Progenitor cell of endocrine pancreas (in vitro differentiated cells): ENCODE measurements at places on chromosomes 3 and 15.

GRCh38 chr3:184235381-184236032, 6.1 kb downstream of the VWA5B2 start:
- DNase-seq = no peak

DNA sequence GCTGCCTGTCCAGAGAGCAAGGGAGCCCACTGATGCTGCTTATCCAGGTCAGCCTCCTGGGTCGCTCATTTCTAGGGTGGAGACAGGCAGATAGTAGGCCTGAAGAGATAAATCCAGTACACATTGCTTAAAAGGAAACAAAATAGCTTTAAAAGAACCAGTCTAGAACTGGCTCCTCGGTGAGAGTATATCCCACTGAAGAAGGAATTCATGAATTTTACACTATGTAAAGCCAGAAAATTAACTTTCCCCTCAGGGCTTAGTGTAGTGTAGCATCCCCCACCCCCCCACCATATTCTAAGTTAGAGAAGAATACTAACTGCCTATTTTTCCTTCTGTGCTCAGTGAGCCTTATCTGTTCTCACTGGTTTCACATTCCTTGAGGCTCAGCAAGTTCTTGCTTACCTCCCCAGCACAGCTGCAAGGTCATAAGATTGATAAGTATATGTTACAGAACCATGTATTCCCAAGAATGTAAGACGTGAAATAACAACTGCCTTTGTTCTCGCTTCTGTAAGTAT, 30.5 kb upstream of the NOX5 start:
- no peak for DNase-seq

GRCh38 chr3:191314109-191314728, 15.0 kb upstream of the CCDC50 start:
- DNase-seq = no peak

DNA sequence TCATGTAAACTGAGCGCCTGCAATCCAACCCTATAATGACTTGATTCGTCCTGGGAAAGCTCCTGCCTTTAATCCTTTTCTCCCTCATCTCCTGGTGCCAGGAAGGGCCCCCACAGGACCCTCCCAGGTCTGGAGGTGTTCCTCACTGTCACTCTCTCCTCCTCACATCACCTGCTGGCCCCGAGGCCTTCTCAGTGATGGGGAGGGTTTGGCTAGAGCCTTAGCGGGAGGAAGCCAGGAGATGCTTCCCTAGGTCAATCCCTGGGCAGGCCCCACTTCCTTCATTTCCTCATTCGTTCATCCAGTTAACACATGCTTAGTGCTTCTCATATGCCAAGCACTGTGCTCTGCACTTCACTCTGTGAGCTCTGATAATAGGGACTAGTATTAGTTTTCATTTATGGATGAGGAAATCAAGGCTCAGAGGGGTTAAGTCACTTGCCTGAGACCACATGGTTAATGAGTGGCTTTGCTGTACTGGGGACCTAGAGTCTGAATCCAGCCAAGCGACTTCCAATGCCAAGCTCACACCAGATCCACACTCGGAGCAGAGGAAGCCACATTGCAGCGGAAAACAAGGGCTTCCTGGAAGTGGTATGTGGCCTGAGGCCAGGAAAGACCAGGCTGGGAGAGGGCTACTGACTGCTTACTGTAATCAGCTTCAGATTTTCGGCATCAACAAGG, 50.3 kb upstream of the CHRNB4 start:
- no peak for DNase-seq

GRCh38 chr3:108292905-108293328, 3.4 kb upstream of the HHLA2 start:
- DNase-seq = no peak

DNA sequence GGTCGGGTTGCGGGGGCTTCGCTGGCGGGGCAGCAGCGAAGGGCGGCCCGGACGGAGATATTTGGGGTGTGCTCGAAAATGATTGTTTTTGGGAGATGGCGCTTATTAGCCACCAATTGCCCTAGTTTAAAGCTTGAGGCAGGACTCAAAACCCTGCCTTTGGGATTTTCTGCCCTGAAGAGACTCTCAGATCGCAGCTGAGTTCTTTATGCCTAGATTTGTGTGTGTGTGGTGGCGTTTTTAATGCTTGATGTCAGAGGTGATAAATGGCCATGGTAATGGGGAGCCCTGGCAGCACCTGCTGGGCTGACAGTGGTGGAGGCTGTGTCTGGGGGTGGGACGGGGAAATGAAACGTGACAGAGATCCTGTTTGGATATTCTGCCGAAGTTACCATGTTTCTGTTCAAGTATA, 604 bp downstream of the KCTD6 start:
- DNase-seq = no peak

DNA sequence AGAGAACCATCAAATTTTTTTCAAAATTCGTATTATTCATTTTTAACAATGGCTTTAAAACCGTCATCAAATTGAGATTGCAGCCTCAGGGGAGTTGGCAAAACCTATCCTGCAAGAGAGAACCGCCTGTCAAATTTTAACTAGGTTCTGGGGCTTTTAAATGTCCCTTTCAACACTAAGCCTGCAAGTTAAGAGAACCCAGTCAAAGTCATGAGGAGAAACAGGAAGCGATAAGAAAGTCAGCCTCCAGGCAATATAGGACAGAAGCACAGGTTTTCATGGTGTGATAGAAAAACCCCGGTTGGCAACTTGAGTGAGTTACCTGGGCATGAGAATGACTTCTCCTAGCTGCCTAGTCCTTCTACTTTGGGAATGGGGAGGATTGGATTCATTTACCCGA, 59.8 kb downstream of the CPNE4 start:
- no peak for DNase-seq

GRCh38 chr3:132554437-132554836, 42.6 kb upstream of the ACKR4 start:
- no peak for DNase-seq

GRCh38 chr3:112043621-112044201, 9.2 kb downstream of the TMPRSS7 start:
- DNase-seq = no peak

DNA sequence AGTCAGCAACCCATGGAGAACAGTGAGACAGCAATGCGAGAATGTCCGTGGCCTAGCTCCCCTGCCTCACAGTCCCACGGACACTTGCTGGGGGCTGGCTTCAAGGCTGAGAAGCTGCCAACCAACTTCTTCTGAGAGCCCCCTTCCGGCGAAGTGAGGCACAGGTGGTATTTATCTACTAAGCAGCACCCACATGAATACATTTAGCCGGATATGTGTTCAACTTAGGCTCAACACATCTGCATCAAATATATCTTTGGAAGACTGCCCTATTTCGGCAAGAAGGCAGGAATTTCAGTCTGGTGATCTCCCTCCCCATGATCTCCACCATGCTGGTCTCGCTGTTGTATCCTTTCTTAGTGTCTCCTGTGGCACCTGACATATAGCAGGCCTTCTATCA, 340.9 kb upstream of the NR2E3 start:
- DNase-seq = no peak

- no peak for DNase-seq
These were observed 3.4 kb upstream of the CPOX start for GRCh38 chr3:98596541-98597500.

- DNase-seq = no peak
These were observed 1.2 kb upstream of the STT3B start for GRCh38 chr3:31531452-31531991.

GRCh38 chr3:104992676-104993075, 374.0 kb upstream of the ALCAM start:
- DNase-seq = no peak

- no peak for DNase-seq
These were observed 60.6 kb upstream of the XCR1 start for GRCh38 chr3:46087871-46088270.

GRCh38 chr15:69863446-69863845, 234.3 kb downstream of the TLE3 start:
- no peak for DNase-seq

DNA sequence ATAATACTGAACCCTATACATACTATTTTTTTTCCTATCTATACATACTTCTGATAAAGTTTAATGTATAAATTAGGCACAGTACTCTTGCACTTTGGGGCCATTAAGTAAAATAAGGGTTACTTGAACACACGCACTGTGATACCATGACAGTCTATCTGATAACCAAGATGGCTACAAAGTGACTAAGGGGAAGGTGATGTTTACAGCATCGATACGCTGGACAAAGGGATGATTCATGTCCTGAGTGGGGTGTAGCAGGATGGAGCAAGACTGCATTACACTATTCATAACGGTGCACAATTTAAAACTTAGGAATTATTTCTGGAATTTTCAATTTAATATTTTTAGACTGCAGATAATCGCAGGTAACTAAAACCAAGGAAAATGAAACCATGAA, 30.0 kb upstream of the SLC2A2 start:
- no peak for DNase-seq

GRCh38 chr3:184531626-184532280, 29.8 kb upstream of the EPHB3 start:
- no peak for DNase-seq

GRCh38 chr3:87260270-87260669, 16.1 kb downstream of the POU1F1 start:
- DNase-seq = peak; percentile 23

DNA sequence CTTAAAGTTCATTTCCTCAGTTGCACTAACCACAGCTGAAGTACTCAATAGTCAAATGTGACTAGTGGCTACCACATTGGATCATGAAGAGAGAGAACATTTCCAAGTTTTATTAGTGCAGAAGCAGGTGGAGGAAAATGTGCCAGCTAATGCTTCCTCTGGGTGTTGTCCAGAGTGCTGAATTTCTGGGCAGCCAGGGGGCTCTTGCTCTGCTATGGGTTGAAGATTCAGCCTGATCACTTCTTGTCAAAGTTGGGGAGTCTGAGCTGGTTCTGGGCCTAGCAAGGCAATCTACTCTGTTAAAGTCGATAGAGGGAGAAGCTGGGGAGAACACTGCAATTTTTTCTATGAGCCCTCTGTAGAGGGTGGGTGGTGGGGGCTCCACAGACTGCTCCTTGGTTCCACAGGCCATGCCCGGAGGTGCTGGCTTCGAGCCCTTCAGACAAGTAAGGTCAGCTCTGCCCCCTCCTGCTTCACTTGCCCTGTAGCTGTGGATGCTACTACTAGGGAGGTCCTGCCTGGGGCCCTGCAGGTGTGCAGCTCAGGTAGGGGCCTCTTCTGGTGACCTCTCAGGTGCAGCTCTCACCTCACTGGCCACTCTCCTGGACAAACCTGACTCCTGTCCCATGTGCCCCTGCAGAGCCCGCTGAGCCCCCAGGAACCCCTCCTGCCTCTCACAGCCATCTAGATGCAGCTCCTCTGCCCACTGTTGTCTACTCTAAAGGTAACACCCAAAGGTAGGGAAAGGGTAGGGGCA, 8.2 kb downstream of the ALG3 start:
- no peak for DNase-seq

GRCh38 chr3:78090382-78090781, 1050.5 kb downstream of the ROBO2 start:
- DNase-seq = no peak

- DNase-seq = no peak
These were observed 116.9 kb downstream of the DCLK3 start for GRCh38 chr3:36647423-36647853.

GRCh38 chr3:95265129-95265528, 1202.3 kb downstream of the NSUN3 start:
- DNase-seq = no peak

DNA sequence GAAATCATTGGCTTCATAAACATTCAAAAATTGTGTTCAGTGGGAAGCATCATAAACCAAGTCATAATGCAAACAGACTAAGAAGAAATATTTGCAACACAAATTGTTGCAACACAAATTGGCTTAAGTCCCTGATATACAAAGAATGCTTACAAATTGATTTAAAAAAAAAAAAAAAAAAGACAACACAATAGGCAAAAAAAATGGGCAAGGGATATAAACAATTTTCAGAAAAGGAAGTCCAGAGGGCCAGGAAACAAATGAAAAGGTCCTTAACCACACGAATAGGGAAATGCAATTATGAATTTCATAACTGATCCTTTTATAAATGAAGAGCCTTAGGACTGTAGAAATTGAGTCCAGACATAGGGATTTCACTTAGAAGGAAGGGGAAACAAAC, 98.9 kb downstream of the LRRK1 start:
- no peak for DNase-seq

- no peak for DNase-seq
These were observed 9.2 kb downstream of the ZSCAN2 start for GRCh38 chr15:84609818-84610525.

- no peak for DNase-seq
These were observed 14.1 kb upstream of the EDC3 start for GRCh38 chr15:74709892-74710291.

- no peak for DNase-seq
These were observed 262.5 kb downstream of the CGGBP1 start for GRCh38 chr3:87796137-87796842.
